ENCODE measurements at places on chromosomes 11 and 22.

DNA sequence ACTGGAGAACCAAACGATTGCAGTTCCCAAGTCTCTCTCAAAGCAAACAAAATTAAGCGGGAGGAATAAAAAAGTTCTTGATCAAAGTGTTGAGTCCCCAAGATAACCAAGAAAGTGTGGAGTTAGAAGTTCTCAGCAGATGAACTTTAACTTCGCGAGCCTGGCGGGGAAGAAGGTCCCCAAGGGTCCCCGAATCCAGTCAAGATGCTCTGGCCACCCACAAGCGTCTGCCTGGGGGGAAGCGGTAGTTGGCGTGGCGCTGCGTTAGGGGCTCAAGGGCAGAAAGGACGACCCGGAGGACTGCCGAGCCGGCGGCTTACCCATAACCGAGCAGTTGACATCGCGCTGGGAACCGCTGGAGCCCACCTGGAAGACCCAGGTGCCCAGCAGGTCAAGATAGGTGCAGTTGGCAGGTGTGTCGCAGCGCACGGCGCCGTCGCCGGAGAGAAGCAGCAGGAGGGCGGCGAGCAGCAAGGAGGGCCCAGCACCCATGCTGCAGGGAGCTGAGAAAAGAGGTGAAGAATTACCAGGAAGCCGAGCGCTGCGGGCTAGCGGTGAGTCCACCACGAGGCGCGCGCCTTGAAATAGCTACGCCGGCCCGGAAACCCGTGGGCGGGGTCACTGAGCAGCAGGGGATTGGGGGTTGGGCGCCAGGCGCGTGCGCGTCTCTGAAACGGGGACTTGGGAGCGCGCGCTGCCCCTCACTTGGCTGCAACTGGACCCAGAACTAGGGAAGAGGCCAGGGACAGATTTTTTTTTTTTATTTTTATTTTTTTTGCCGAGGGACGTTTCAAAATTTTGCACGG, at the start of gene CTSC:
CTSC (minus strand) TSS at position 556 of the 806 bp plus-strand sequence; CDS start at position 492, 64 bp downstream.
- DNase-seq: peak; percentile 57

DNA sequence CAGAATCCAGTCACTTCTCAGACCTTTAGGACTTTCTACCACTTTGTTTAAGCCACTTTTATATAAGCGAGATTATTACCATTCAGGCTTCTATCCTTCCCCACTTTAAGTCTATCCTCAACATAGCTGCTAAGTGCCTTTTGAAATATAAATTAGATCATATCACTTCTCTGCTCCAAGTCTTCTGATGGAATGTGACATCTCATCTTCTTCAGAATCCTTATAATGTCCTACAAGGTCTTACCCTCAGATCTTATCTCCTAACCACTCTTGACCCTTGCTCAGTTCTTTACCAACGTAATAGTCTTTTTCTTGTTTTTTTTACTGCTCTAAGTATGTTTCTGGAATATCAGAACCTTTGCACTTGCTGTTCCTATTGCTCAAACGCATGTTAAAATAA, 188.7 kb downstream of the DYNC2H1 start:
- DNase-seq: no peak

GRCh38 chr22:27262361-27262760, 539.2 kb downstream of the MN1 start:
- DNase-seq: no peak

GRCh38 chr11:10651656-10652361, 41.7 kb downstream of the IRAG1 start:
- no peak for DNase-seq

DNA sequence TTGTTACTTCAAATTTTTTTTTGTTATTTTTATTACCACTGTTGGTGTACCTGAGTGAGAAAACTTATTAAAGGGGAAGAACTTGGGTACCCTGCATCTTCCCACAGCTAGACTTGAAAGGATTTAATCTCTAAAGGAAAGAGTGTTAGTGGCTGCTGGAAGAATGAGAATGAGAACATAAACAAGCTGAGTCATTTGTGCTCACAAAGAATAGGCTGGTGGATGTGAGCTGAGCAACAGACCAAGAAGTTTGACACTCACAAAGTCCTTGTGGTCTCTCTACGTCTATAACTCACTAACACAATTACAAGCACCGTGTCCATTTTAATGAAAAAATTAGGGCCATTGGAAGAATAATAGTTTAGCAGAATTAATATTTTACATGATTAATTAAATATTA, 217.6 kb upstream of the ANO5 start:
- DNase-seq: no peak

GRCh38 chr11:130649801-130650200, 201.4 kb downstream of the ADAMTS15 start:
- no peak for DNase-seq

DNA sequence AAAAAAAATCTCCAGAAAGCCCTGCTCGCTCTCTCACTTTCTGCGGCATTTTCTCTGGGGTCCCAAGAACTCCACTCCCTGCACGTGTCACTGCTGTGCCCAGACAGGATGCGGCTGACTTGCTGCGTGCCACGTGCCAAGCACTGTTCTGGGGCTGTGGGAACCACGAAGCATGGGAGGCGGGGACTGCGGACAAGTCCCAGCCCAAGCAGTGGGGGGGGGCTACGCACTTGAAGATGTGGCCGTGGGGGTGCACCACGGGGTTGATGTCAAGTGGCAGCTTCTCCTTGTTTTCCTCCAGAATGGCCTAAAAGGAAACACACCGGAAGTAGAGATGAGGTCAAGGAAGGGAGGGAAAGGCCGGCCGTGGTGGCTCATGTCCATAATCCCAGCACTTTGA, 10.8 kb downstream of the TTLL12 start:
- DNase-seq: no peak

GRCh38 chr11:7672276-7672959, 882 bp downstream of the CYB5R2 start:
- no peak for DNase-seq

DNA sequence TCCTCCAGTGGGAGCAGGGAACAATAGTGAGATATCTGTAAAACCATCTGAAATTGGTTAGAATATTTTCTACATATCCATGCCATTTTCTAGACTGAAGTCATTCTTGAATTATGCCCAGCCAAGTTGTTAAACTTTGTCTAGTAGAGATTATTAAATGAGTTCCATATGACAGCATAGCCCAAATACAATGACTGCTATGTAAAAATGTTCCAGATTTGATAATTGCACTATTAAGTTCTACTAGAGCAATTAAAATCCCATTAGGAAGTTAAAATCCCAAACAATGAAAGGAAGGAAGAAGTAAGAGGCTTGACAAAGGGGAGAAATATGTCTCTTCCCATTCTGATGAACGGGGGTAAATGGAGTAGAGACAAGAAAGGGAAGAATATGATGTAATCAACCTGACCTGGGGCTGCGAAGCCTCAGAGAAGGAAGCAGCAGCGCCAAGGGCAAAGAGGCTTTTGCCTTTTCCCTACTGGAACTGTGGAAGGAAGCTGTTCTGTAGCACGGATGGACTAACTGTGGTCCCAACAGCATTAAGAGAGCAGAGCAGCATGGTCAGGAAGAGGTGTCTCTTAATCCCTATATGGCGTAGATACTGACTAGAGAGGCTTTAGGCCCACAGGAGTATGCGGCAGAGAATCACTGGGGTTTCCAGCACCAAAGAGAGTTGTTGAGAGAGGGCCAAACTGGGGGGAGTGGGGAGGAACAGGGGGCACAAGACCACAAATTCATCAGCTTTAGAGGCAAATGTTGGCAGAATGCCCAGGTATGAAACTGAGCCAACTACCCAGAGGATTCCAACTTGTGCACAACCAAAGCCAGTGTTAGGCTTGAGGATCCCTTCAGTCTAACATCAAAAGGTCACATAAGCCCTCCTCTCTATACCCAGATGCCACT, 26.7 kb downstream of the RRP8 start:
- peak; percentile 84 for DNase-seq

DNA sequence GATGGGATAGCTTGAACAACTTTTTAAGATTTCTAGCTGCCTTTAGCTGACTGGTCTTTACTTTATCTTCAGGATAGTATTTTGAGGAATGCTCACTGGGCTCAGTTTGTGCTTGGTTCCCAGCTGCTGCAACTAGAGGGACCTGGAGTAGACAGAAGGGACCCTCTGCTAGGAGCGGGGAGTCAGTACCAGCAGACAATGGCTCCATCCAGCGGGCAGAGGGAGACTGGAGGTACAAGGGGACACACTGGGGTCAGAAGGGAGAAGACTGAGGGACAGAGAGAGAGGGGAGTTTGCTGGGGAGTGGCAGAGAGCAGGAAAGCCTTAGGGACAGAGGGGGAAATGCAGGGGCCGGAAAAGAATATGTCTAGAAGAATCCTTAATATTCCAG, 22.0 kb upstream of the ACER3 start:
- DNase-seq: no peak

DNA sequence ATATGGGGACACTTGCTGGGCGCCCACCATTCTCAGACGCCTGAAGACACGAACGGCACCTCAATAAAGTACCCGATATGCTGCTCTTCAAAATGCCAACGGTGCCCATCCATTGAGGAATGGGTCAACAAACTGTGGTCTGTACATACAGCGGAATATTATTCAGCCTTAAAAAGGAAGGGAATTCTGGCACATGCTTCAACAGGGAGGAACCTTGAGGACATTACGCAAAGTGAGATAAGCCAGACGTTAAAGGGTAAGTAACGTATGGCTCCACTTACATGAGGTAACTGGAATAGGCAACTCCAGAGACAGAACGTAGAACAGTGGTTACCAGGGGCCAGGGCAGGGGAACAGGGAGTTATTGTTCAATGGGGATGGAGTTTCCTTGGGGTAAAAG, 28.0 kb downstream of the PRDM10 start:
- no peak for DNase-seq

GRCh38 chr22:35174401-35175038, 82.8 kb upstream of the HMGXB4 start:
- DNase-seq: no peak

DNA sequence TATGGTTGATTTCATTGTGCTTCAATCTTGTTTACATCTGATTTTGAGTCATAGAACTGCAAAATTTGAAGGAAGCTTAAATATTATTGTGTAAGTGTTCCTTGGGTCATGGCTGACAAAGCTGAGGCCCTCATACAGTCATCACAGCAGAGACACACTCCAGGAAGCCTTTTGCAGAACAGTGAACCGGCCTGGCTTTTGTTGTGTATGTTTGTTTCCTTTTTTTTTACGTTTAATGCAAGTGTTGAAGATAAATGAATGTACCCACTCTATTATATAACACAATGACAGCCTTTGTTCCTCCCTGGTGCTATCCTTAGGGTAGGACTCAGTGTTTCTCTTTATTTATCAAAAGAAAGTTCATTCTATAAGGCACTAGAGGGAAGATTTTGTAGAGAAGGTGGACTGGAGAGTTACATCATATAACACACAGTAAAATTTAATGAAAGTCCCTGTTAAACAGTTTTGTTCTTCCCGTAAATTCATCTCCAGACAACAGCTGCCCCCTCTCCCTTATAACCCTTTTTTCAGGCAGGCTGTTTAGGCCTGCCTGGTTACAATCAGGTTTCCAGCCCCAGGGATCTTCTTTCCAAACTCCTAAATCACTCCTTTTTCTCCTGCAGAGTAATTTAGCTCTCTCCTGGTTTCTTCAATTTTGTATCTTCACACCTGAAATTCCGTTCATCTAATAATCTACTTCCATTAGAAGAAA, 34.3 kb upstream of the CSTF3 start:
- no peak for DNase-seq

DNA sequence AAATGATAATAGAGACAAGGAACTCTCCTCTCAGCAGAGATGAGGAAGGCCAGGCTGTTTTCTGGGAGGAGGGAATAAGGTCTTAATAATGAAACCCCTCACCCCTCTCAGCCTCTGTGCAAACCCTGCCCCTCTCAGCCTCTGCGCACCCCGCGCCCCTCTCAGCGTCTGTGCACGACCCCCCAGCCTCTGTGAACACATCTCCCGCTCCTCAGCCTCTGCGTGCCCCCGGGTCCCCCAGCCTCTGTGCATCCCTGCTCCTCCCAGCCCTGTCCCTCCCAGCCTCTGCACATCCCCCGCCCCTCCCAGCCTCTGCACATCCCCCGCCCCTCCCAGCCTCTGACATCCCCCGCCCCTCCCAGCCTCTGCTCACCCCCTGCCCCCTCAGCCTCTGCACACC, 837.8 kb downstream of the TBC1D22A start:
- no peak for DNase-seq

GRCh38 chr22:30970356-30970746, 1.3 kb downstream of the TUG1 start:
- no peak for DNase-seq

GRCh38 chr11:44426958-44427357, 117.0 kb upstream of the ALX4 start:
- DNase-seq: no peak

GRCh38 chr22:45199723-45200122, 36.0 kb downstream of the NUP50 start:
- no peak for DNase-seq

GRCh38 chr11:66479394-66480116, 679 bp upstream of the DPP3 start:
- no peak for DNase-seq

GRCh38 chr11:31414338-31414737, 44.7 kb downstream of the DNAJC24 start:
- no peak for DNase-seq

- DNase-seq: no peak
Measured at GRCh38 chr11:66950112-66950535, 8.1 kb downstream of the PC start.

DNA sequence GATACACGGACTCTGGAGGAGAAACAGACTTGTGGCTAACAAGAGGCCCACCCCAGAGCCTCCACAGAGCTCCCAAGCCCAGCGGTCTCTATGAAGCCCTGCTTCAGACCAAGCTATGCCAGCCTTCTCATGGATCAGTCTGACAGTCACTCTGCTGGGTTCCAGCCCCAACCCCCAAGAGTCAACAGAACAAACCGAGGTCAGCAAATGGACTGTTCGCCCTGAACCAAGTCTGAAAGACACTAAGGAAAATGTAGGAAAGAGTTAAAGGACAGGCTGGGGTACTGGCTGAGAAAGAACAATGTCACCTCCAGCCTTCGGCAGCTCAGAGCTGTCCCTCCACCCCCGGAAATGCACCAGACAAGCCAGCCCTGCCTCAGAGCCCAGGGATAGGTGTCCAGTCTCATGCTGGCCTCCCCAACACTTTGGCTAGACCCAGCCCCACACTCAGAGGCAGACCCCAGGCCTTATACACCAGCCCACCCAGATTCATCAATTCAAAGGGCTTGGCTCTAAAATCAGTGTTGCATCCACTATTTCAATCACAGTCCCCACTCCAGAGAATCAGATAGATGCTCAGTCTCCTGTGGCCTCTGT, 3.8 kb downstream of the ARFGAP2 start:
- no peak for DNase-seq

DNA sequence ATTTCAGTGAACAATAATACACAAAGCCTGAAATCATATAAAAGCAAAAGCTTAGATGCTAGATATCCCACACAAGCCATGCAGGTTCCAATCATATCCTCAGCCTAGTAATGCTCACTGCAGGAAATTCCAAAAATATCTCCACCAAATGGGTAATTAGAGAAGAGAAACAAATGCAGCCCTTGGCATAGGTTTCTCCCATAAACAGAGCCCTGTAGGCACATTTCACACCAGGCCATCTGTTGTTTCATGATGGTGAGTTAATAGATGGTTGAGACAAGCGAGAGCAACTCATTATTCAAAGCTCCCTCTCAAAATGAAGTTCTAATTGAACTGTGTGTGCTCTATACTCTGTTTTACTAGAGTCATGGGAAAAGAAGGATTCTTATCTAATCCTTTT, 154.6 kb upstream of the TRPC6 start:
- DNase-seq: no peak

Measured in fibroblast of skin of left quadriceps (primary cell).